ENCODE measurements at places on chromosomes 2 and 18.

- DNase-seq: no peak
Observed at GRCh38 chr2:69013840-69014821, 1.2 kb downstream of the ANTXR1 start.

GRCh38 chr18:57666818-57667497, 45.3 kb upstream of the NARS1 start:
- DNase-seq: no peak

- no peak for DNase-seq
Observed at GRCh38 chr2:160583146-160583535, 89.5 kb upstream of the RBMS1 start.

DNA sequence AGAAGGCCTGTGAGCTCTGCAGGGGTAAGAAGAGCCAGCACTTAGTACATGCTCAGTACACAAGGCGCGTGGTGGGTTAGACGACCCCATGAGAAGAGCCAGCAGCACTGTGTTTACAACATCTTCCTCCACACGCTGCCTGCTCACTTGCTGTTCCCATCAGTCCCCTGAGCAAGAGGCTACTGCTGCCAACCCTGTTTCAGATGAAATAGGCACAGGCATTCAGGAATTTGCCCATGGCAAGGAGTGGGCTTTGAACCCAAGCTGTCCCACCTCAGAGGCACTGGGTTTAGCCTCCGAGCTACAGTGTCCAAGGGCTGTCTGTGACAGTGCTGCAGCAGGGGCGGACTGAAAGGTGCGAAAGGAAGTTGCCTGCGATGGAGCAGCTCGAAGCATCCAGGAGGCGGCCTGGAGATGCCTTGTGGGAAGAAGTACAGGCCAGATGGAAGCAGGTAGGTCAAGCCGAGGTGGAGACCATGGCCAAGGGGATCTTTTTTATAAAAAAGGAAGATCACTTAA, 121.5 kb upstream of the PXDN start:
- DNase-seq: no peak

DNA sequence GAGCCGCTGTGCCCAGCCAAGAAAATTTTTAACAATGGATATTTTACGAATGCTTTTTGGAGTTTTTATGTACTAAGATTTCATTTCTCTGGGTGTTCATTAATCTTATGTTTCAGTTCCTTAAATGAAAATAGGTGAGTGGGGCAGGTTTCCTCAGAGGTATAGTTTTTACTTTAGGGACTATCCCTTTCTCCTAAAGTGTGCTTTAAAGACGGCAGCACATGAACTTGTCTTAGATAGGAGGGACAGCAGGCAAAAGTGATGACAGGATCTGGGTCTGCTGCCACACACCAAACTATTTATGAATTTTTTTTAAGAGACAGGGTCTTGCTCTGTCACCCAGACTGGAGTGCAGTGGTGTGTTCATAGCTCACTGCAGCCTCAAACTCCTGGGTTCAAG, 8.0 kb upstream of the REL start:
- no peak for DNase-seq

GRCh38 chr2:211745295-211746097, 793.1 kb downstream of the ERBB4 start:
- DNase-seq: no peak

DNA sequence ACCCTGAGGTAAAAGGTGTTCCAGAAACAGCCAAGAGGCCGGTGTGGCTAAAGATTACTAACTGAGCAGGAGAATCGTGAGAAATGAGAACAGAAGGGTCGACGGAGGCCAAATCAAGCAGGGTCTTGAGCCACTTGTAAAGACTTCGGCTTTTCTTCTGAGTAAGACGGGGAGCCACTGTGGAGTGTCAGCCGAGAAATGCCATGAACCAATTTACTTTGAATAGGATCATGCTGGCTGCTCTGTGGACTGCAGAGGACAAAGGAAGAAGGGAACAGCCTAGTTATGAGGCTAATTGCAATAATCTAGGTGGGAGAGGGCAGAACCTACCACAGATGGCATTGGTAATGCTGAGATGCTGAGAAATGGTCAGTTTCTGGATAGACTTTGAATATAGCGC, 16.8 kb downstream of the VIT start:
- DNase-seq: no peak

- no peak for DNase-seq
Observed at GRCh38 chr2:18961991-18962421, 372.6 kb upstream of the NT5C1B start.

DNA sequence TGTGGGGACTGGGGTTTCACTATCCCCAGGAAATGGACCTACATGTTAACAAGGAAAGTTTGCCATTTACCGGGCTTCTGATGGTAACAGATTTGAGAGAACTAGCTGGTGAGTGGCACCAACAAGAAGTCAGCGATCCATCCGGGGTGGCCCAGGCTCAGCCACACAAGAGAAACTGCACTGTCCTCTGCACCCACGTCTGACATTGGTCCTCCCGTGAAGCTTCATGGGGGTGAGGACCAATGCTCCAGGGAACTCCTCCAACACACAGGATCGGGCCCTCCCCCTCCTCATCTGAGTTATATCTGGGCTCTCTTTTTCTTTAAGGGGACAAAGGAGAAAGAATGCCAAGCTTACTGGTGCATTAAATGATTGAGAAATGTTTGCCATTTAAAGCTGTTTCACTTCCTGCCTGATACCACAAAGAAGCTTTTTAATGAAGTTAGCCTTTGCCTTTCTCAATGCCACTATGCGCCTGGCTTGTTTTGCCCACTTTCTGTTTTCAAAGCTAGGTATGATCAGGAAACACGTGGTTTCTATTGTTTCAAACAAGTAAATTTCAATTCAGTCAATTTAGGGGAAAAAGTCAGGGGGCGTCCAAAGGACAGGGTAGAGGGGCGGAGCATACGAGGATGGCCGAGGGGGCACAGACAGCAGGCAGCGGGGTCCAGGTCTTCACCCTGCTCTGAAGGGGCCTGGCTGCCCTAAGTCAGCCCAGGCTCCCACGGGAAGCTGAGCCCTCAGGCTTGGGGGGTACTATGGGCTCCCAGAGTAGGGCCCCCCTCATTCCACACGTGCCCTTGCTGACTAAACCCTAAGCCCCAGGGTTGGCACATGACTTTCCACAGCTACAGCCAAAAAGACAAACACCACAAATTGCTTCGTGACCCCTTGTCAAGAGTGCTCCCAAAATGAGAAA, 204.0 kb upstream of the ID2 start:
- no peak for DNase-seq

DNA sequence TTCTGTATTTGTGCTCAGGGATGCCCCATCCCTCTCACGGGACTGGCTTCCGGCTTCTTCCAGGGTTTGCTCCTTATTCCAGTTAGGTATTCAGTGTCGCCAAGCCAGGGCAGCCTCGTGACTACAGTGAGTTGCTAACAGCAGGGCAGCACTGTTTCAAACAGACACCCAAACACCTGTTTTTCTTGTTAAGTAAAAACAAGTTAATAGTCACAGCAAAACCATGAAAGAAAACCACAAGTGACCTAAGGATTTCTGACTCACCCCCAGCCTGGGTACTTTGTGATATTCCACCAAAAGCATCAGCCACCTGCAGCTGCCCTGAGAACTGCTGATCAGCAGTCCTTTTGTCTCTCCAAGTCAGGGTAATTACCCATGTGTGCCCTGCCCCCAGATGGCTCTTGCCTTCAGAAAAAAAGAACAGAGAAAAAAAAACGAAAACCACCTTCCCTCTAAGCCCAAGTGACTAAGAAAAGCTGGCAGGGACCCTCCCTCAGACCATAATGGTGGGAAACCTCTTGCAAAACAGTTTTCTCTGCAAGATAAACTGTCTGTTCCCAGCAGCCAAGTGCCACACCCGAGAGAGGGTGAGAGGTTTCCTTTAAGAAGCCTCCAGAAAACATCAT, 178.2 kb downstream of the ANAPC1 start:
- DNase-seq: no peak

DNA sequence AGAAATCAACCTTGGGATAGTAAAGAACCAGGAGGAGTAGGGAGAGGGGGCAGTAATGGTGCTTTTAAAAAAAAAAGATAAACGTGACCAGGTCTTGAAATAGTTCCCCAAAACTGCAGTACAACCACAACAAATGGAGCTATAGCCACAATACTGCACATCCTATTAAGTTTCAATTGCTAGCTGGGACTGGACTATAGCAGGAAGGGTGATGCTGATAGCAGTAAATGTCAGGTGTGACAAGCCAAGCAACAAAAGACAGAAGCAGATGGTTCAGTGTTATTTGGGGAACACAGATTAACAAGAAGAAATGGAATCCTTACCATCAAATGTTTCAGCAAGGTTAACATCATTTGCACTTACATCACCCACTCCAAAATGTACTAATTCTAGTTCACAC, 10.1 kb downstream of the RPS27A start:
- DNase-seq: no peak

DNA sequence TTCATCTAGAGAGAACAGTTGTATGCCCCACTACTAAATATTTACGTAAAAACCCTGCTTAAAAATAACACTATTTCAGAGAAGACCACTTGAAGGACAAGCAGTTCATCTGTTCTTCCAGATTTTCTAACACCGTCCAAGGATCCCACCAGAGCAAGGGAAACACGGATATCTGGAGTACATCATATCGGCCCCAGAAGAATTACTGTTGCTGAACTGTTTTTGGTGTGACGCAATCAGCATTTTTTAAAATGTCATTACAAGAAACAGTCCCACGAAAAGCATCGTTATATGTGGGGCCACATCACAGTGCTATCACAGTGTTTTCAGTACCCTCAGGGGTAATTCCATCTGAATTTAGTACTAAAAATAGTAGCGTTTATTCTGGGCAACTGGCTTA, 134.5 kb upstream of the PKDCC start:
- DNase-seq: no peak

DNA sequence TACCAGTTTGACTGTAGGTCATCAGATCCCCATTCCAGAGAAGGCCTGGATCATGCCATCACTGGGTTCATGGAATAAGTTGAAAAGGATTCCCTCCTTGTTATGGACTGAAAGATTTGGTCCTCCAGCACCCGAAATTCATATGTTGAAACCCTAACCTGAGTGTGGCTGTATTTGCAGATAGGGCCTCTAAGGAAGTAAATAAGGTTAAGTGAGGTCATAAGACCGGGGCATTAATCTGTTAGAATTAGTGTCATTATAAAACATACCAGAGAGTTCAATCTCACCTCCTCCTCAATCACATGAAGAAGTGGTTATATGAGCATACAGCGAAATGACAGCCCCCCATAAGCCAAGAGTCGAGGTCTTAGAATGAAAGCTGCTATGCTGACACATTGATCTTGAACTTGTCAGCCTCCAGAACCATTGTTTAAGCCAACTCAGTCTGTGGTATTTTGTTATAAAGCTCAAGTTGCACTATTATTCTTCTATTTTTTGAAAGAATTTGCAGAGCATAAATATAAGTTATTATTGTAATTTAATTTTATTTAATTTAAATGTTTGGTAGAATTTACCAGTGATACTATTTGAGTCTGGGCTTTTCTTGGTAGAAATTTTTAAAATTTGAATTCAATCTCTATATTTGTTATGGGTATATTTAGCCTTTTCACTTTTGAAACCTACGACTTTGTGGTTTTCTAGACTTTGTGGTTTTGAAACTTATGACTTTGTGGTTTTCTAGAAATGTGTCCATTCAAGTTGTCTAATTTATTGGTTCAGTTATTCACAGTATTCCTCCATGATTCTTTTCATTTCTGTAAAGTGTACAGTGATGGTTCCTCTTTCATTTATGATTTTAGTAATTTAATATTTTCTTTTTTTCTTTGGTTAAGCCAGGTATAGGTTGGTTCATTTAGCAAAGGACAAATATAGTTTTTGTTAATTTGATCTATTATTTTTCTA, 1206.7 kb upstream of the CDH2 start:
- DNase-seq: no peak

- DNase-seq: no peak
Observed at GRCh38 chr2:109242210-109242653, 113.2 kb downstream of the SH3RF3 start.

DNA sequence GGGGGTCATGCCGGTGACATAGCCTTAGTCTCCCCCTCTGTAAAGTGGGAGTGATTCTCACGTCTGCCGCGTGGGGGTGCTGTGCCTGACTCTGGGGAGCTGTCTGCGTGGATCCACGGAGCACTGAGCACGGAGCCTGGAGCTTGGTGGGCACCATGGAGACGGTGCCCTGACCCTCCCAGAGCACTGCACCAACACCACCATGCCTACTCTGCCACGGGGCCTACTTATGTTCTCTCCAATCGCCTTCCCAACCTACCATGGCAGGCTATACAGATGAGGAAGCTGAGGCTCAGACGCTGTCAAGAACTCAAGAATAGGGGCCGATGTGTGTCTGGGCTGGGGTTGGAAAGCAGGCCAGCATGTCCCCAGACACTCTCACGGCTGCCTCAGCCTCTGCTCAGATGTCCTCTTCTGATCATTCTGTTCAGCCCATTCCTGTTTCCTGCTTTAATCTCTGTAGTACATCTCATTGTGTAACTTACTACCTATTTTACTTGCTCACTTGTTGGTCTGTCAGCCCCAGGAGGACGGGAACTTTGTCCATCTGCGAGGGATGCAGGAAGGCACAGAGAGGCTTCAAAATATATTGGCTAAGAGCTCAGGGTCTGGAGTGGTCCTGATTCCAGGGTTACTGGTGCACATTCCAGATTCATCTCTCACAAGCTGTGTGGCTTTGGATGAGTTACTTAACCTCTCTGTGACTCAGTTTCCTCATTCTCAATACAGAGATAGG, 168.1 kb upstream of the HS6ST1 start:
- no peak for DNase-seq

GRCh38 chr18:12155996-12156395, 62.4 kb downstream of the ANKRD62 start:
- no peak for DNase-seq

GRCh38 chr18:53789376-53790247, 434.9 kb downstream of the MBD2 start:
- no peak for DNase-seq

DNA sequence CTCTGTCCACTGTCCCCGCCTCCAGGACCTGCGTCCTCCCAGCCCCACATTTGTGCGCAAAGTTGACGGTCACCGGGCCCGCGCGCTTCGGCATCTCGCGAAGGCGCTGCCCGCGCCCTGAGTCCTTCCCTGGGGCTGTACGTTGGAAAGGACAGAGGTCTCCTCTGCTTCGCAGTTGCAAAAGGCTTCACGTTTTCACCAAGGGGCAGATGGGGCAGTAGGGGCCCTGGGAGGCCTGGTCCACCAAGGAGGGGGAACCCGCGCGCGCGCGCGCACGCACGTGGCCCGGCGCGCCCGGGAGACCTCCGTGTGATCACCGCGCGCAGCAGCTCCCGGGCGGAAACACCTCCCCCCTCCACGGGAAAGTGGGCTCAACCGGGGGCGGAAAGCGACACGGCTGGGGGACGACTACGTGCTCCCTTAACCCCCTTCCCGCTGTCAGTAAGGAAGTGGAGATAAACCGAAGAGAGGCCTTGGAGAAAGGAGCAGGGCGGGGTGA, 21.9 kb downstream of the TEX44 start:
- DNase-seq: no peak

DNA sequence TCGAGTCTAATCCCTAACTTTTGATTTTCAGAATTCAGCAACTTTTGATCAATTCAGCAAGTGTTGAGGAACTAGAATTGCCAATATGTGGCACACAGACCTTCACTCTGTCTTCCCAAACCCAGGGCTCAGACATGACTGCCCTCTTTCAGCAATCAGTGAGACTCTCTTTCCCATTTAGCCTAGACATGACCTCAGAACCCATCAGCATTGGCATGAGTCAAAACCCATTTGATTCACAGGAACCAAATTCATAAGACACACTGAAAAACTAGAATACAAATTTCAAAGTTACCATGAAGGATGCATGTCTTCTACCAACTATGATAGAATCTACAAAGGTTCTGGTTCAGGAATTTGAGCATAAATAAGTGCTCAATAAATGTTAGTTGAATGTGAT, 113.6 kb upstream of the MAP3K20 start:
- no peak for DNase-seq
